ENCODE measurements at places on chromosomes 12 and 14. TPM values are rescaled to one million over a fixed set of nuclear protein-coding genes. Genes with fewer than 3 reads are reported as not detected.

GRCh38 chr12:57756406-57757341, 1.8 kb downstream of the MARCHF9 start:
- no peaks in the 10 kb centered on the region for H3K27me3 ChIP-seq
- H3K4me3 ChIP-seq = no peak overlapping the region
- H3K27ac ChIP-seq = no peak overlapping the region
- H3K36me3 ChIP-seq = no peaks in the 10 kb centered on the region
- peaks cover 19% of the 10 kb centered on the region for H3K4me1 ChIP-seq

DNA sequence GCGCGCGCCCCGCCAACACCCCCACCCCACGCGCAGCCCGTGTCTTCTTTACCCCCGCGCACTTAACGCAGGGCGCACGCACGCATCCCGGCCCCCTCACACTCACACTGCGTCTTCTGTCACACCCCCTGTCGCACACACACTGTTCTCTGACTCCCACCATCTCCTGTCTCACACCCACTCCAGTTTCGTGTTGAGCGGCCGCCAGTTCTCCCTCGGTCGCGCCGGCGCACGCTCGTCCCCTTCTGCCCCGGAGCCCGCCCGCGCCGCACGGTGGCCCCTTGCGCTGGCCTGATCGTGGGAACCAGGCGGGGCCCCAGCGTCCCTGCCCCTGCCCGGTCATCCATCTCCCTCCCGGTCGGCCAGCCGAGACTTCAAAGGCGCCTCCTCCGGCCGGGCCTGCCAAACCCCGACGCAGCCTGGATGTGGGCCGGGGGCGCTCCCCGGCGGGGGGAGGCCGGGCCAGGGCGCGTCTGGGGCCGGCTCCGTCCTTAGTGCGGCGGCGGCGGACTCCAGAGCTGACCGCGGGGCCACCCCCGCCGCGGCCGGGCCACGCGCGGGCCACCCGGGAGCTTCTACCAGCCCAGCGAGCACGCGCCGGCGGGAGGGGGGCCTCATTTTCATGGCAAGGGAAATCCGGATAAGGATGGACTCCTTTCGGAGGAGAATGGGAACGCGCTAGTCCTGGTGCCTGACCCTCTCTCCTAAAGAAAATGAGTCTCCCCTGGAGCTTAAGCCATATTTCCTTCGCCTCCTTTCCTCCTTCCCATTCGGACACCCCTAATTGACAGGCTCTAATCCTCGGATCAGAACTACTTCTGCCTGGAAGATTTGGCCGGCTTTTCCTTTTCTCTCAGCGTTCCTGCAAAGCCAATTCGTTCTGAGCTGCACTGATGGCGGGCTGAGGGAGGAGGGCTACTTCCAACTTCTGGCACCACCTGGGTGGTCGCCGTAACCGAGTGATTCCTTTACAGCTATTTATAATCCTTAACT, 82.0 kb upstream of the HMGA2 start:
- H3K27me3 ChIP-seq = no peaks in the 10 kb centered on the region
- no peaks in the 10 kb centered on the region for H3K36me3 ChIP-seq
- H3K4me3 ChIP-seq = peak overlapping the region; percentile 38
- H3K4me1 ChIP-seq = no peaks in the 10 kb centered on the region
- DNase-seq = no peak

- H3K4me3 ChIP-seq = no peak overlapping the region
- H3K27ac ChIP-seq = peak overlapping the region; percentile 77
- DNase-seq = peak; percentile 63
- no peaks in the 10 kb centered on the region for H3K36me3 ChIP-seq
- peaks cover 13% of the 10 kb centered on the region for H3K4me1 ChIP-seq
- no peaks in the 10 kb centered on the region for H3K27me3 ChIP-seq
These were observed 22.8 kb downstream of the TPCN1 start for GRCh38 chr12:113244047-113244460.

GPRC5D gene
- total RNA-seq = not detected

DNA sequence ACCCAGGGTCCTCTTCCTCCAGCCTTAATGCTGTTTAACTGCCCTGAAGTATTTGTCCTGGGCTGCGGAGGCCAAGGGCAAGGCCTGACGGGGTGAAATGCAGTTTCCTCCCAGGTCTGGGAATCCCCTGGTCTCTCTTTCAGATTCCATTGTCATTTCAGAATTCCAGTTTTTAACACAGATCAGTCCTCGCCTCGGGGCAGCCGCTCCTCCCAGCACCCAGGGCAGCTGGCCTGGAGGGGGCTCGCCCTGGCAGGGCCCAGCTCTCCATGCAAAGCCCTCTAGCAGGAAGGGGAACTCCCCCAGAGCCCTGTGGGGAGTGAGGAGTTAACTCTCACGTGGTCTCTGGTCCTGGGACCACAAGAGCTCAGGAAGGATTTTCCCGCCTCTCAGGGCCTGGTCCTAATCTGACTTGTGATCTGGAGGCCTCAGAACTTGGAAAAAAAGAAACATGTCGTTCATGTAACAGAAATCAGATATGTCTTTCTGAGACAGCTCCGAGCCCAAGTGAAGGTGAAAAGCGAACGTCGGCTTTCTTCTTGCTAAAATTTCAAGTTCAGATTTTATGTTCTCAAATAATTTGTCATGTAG, 265.6 kb upstream of the SFSWAP start:
- H3K27me3 ChIP-seq = no peaks in the 10 kb centered on the region
- DNase-seq = no peak
- no peaks in the 10 kb centered on the region for H3K36me3 ChIP-seq

EXOC3L4 gene
- not detected for total RNA-seq

- H3K4me1 ChIP-seq = peaks cover 6% of the 10 kb centered on the region
- no peaks in the 10 kb centered on the region for H3K27me3 ChIP-seq
- peak overlapping the region; percentile 87 for H3K27ac ChIP-seq
- DNase-seq = peak; percentile 92
- no peak overlapping the region for H3K4me3 ChIP-seq
These were observed 9.3 kb upstream of the HDAC7 start for GRCh38 chr12:47828976-47829482.

COCH gene
- 0.30 TPM for total RNA-seq

- H3K4me1 ChIP-seq = no peaks in the 10 kb centered on the region
- no peak overlapping the region for H3K4me3 ChIP-seq
- DNase-seq = no peak
- H3K27ac ChIP-seq = no peak overlapping the region
- H3K27me3 ChIP-seq = no peaks in the 10 kb centered on the region
These were observed 49.2 kb downstream of the TESPA1 start for GRCh38 chr12:54935235-54935951.

DNA sequence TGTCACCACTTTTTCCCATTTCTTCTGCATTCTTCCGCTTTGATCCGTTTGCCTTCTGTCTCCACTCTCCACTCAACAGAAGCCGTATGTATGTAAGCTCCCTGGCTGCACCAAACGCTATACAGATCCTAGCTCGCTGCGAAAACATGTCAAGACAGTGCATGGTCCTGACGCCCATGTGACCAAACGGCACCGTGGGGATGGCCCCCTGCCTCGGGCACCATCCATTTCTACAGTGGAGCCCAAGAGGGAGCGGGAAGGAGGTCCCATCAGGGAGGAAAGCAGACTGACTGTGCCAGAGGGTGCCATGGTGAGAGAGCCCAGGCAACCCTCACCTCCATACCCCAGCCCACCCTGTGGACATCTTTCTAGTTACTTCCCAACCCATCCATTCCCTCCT, 8.3 kb downstream of the GLI1 start:
- no peak for DNase-seq
- H3K27me3 ChIP-seq = no peaks in the 10 kb centered on the region
- no peaks in the 10 kb centered on the region for H3K4me1 ChIP-seq
- H3K36me3 ChIP-seq = no peaks in the 10 kb centered on the region
- H3K27ac ChIP-seq = no peak overlapping the region

GRCh38 chr14:78627114-78627513, 456.9 kb downstream of the NRXN3 start:
- no peak overlapping the region for H3K4me3 ChIP-seq
- H3K36me3 ChIP-seq = no peaks in the 10 kb centered on the region
- H3K27ac ChIP-seq = no peak overlapping the region
- no peaks in the 10 kb centered on the region for H3K27me3 ChIP-seq
- H3K4me1 ChIP-seq = no peaks in the 10 kb centered on the region
- DNase-seq = no peak

DNA sequence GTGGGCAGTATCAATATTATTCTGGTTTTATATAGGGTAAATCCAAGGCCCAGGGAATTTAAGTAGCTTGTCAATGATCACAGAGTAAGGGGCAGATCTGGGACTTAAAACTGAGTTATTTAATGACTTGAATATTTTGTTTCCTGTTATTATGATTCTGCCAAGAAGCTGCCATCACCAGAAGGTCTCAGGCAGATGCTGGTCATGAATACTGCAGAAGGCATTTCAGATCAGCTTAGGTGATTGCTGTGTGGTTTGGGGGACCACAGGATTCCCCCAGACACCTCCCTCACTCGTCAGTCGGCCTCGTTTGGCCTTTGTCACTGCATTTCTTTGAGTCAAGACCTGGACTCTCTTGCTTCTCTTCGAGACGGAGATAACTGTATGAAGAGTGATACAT, 47.7 kb upstream of the EVL start:
- no peak overlapping the region for H3K4me3 ChIP-seq
- no peak for DNase-seq
- H3K36me3 ChIP-seq = no peaks in the 10 kb centered on the region
- no peak overlapping the region for H3K27ac ChIP-seq

TTC9 gene
- total RNA-seq = 0.18 TPM

EMP1 gene
- total RNA-seq = 213 TPM

LRP1-AS gene
- not detected for total RNA-seq

LRRIQ1 gene
- 3.0 TPM for total RNA-seq

CFAP54 gene
- total RNA-seq = 1.3 TPM

DNA sequence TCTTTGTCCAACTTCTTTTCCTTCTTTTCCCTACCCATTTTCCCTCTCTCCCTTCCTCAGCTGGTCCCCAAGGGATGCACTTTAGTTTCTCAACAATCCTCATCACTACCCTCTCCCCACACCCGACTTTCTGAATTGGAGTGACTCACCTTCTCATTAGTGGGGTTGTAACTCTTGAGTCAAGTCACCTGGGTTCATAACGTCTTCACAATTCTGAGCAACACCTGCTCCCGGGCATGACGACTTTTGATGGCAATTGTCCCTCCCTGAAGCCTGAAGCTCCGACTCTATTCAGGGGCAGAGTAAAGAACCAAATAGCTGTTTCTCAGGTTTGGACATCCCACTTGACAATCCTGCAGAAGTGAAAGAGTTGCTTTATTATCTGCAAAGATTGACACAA, 82.7 kb upstream of the OTX2 start:
- no peaks in the 10 kb centered on the region for H3K36me3 ChIP-seq
- H3K4me3 ChIP-seq = no peak overlapping the region
- H3K4me1 ChIP-seq = no peaks in the 10 kb centered on the region
- no peak for DNase-seq

- no peak overlapping the region for H3K4me3 ChIP-seq
- H3K27me3 ChIP-seq = no peaks in the 10 kb centered on the region
- H3K27ac ChIP-seq = peak overlapping the region; percentile 71
- H3K36me3 ChIP-seq = no peaks in the 10 kb centered on the region
- DNase-seq = no peak
These were observed 251.5 kb downstream of the FOXN3 start for GRCh38 chr14:89165189-89166181.

GRCh38 chr12:81249976-81250375, 172.1 kb downstream of the ACSS3 start:
- no peaks in the 10 kb centered on the region for H3K4me1 ChIP-seq
- DNase-seq = no peak
- no peaks in the 10 kb centered on the region for H3K36me3 ChIP-seq
- H3K27me3 ChIP-seq = no peaks in the 10 kb centered on the region

ANG gene
- total RNA-seq = 4.2 TPM
